Left colon (tissue), 2 donors: ENCODE measurements at places on chromosomes 5 and 9. TPM values are rescaled to one million over a fixed set of nuclear protein-coding genes. Genes with fewer than 3 reads are reported as not detected.

PCDHA1 gene
- total RNA-seq: not detected

CARTPT gene
- total RNA-seq: 0.39 TPM

IL4 gene
- not detected for total RNA-seq

DNA sequence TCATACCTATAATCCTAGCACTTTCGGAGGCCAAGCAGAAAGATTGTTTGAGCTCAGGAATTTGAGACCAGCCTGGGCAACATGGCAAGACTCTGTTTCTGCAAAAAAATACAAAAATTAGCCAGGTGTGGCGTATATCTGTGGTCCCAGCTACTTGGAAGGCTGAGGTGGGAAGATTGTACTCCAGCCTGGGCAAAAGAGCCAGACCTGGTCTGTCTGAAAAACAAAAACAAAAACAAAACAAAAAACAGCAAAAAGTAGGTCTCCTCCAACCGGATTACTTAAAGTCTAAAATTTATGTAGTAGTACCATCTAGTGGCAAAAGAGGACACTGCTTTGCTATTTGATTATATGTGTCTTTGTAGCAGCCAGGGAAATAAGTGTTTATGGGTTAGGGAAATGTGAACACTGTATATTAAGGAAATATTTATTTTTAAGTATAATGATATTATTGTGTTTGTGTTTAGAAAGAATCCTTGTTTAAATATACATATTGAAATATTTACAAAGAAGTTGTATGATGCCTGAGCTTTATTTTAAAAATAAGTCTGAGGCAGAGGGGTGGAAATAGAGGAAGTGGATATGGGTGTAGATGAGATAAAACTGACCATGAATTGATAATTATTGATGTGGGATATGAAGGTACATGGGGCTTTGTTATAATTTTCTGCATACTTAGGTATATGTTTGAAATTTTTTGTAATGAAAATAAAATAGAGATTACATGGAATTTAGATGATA is 20.0 kb downstream of the APC start:
- no peak for DNase-seq

DNA sequence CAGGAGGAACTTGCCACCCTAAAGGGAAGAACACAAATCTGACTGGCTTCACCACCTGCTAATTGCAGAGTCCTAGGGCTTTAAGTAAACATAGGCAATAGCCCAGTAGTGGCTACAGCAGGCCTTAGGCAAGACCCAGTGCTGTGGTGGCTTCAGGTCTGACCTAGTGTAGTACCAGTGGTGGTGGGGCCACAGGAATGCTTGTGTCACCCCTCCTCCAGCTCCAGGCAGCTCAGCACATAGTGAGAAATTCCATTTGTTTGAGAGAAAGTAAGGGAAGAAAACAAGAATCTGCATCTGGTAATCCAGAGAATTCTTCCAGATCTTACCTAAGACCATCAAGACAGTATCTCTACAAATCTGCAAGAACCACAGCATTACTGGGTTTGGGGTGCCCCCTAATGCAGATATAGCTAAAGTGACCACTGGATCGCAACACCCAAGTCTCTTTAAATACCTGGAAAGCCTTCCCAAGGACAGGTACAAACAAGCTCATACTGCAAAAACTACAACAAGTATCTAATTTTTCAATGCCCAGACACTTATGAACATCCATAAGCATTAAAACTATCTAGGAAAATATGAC is 102.6 kb upstream of the TRPM3 start:
- DNase-seq: no peak

GRCh38 chr5:35002459-35002858 is 45.3 kb downstream of the AGXT2 start:
- no peak for DNase-seq

GRCh38 chr5:147939431-147940114 is 33.2 kb upstream of the C5orf46 start:
- DNase-seq: no peak

DNA sequence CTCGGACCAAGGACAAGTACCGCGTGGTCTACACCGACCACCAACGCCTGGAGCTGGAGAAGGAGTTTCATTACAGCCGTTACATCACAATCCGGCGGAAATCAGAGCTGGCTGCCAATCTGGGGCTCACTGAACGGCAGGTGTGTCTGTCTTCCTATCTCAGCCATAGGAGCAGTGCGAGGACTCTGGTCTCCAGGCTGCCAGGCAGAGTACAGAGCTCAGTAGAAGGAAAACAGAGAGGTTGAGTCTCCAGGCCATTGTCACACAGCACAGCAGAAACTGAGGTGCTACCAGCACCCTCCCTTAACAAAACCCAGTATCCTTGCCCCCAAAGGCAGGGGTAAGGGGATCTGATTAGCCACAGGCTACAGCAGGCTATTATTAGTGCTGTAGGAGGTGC is 7.1 kb upstream of the SLC6A7 start:
- DNase-seq: no peak

GRCh38 chr9:13295556-13295955 is 16.1 kb upstream of the MPDZ start:
- no peak for DNase-seq

DNA sequence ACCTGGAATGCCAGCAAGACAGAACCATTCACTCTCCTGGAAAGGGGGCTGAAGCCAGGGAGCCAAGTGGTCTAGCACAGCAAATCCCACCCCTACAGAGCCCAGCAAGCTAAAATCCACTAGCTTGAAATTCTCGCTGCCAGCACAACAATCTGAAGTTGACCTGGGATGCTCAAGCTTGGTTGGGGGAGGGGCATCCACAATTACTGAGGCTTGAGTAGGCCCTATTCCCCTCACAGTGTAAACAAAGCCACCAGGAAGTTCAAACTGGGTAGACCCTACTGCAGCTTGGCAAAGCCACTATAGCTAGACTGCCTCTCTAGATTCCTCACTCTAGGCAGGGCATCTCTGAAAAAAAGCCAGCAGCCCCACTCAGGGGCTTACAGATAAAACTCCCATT is 17.3 kb downstream of the RIGI start:
- no peak for DNase-seq

GRCh38 chr9:13291718-13292117 is 12.2 kb upstream of the MPDZ start:
- no peak for DNase-seq

DNA sequence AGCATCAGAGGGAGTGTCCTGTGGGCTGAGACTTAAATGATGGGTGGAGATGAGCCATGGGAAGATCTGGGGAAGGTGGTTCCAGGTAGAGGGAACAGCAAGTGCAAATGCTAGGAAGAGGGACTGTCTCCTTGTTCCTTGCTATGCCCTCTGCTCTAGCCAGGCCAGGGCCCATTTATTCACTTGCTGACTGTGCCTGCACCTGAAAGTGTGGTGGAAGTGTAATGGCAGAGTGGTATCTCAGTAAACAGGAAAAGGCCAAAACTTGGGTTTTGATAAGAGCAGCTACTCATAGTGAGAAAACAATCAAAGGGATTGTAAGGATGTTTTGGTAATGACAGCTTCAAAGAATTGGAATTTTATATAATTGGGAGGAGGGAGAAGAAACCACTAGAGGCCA is 32.4 kb downstream of the TLE4 start:
- DNase-seq: no peak

DNA sequence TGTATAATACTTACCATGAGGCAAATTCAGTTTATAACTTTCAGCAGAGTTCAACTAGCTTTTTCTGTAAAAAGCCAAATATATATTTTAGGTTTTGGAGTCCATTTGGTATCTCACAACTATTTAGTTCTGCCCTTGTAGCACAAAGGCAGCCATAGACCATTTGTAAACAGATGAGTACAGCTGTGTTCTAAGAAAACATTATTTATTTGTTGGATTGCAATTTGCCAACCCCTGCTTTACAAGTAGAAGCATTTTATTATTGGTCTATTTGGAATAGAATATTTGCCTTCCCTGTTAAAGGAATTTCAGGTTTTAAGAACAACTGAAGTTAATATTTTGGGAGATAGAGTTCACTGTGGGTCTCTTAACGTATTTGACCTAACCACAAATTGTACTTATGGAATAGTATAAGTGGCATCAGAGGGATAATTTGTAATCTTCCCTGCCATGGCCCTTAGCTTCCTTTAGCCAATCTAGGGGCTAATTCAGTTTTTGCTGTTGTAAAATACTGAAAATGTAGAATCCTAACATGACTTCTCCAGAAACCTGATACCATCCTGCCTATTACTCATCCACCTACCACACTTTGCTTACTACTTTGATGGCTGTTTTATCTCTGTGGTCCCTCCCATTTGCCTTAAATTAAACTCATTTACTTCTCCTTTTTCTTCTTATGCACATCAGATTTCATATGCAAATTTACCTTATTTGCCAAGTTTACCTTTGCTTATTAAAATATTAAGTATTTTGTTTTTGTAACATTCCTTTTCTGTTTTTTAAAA is 109.2 kb downstream of the DMXL1 start:
- DNase-seq: no peak

DNA sequence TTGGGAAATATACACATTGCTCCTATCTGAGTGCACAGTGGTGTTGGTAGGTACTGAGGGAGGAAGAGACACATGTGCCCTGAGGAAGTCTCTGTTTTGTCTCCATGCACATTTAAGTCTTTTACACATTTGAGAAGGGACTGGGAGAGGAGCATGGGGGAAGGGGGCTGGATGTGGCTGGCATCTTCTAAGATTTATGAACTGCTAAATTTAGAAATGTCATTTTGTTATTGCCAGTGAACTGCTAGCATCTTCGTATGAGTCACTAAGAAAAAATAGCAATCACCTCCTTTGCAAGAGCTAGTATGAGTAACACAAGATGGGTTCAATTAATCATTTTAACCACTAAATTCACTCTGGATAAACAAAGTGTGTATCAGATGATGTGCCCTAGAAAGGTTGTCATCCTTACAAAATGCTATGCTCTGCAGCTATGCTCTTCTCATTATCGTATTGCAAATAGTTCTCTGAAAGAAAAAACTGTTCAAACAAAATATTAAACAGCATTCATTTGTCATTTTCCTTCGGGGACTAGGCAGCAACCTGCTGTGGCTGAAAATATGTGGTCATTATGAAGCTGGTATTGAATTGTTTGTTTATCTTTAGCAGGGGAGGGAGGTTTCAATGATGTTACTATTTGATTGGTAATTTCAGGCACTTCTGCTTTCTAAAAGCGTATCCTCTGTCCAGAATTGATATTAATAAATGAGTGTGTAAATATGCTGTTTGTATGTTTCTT is 236.5 kb downstream of the DMRTA1 start:
- DNase-seq: no peak

DNA sequence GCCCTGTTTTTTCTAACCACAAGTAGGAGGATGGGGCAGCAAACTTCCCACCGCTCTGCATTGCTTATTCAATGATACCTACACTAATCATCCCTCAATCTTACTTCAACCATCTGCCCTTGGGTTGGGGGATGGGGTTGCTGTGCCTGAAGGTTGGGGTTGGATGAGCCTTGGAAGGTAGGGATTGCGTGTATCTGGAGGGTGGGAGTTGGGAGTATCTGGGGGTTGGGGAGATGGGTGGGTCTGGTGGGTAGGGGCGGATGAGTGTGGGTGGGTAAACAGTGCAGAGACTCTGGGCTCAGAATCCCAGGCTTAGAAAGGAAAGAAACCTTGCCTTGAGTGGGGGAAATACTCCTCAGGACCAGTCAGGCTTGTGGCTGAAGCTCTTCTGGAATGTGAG is 467.4 kb downstream of the DIRAS2 start:
- DNase-seq: no peak

GRCh38 chr9:20395651-20396050 is 226.6 kb downstream of the MLLT3 start:
- DNase-seq: no peak

GRCh38 chr9:115758441-115758840 is 395.1 kb upstream of the PAPPA start:
- DNase-seq: no peak

GRCh38 chr5:125510651-125511050 is 764.2 kb upstream of the ZNF608 start:
- DNase-seq: no peak

DNA sequence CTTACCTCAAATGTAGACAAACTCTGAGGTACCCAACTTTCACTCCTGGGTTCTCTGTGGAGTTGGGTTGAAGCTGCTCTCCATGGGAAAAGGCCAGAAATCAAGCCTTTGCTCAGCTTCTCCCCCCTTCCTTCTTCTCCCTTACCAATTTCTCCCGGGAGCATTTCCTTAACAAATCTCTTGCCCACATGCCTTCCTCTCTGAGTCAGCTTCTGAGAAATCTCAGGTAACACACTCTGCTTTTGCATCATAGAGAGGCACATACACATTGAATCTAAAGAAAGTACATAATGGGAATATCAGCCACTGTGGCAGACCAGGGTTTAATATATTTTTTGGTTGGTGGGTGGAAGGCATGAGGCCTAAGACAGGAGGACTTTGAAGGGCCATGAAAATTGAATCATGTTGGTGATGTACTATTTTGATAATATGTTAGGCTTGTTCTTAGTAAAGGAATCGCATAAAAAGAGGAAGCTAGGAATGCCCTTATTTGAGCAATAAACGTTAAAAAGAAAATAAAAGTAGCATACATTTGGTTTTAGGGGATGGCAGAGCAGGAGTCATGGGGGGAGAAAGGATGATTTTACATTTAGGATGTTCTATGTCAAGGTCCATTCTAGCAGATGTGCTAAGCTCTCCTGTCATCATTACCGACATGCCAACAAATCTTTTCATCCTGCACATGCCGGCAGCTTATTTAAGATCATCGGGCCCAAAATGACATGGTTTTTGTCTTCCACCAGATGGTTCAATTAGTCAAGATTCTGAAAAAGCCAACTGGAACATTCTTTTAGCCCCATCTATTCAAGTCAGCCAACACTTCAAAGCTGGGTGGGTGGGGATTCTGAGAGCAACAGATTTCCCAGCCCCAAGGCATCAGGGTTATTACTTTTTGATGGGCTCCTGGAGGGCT is 199.5 kb upstream of the CLINT1 start:
- no peak for DNase-seq

DNA sequence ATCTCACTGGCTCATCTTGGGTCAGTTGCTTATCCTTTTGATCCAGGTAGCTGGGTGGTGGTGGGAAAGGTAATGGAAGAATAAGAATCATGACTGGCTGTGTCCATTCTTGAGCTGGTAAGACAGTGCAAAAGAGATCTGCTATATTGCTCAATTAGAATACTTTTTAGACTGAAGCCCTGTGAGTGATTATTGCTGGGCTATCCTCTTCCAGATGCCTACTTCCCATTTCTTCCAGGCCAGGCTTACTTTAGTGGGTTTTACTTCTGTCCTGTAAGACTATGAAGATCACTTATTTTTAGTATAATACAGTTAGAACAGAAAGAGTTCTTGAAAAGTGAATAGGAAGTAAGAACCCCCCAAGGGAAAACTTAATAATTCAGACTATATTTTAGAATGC is 7.2 kb downstream of the MARCHF6 start:
- DNase-seq: no peak

DNA sequence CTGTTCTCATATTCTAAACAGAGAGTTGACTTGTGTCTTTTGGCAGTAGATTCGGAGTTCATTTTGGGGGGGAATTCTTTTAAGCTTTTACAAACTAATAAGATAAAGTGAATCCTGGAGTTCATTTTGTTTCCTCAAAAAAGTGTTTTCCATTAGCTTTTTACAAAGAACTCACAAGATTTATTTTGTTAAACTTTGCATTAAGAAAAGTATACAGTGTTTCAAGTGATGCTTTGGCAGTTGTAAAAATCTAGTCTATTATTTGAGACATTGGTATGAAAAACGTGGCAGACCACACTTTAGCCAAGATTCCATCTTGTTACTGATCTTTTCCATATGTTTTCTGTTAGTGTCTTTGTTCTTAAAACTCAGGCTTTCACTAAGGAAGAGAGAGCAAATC is 1.2 kb upstream of the OMD start:
- DNase-seq: no peak
